NCI-H69 (cell line): ENCODE measurements at places on chromosomes 12 and 14.

GRCh38 chr12:32139064-32139421 is 32.4 kb downstream of the BICD1 start:
- DNase-seq, result peak; percentile 87

GRCh38 chr14:62066304-62066703 is 304.1 kb downstream of the SNAPC1 start:
- no peak for DNase-seq

GRCh38 chr14:26873362-26873960 is 275.6 kb upstream of the NOVA1 start:
- DNase-seq, result no peak

DNA sequence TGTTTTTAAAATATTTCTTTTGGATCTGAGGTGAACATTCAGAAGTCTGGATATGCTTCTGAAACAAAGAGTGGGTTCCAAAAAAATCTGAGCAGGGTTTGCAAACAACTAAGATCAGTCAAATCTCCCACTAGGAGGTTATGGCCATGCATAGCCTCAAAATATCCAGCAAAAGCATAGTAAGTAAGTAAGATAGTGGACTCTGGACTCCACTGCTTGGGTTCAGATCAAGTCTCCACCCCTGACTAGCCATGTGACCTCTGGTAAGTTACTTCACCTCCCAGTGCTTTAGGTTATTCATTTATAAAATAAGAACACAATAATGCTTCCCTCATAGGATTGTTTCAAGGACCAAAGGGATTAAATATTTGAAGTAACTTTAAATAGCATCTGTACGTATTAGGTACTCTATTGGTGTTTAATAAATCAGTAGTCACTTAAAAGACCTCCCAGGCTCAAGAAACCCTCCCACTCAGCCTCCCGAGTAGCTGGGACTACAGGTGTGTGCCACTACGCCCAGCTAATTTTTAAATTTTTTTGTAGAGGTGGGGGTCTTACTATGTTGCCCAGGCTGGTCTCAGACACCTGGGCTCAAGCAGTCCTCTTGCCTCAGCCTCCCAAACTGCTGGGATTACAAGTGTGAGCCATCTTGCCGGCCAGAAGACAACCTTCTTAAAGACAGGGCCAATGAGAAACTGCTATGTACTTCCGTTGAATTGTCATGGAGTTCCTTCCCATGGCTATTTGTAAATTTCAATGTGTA is 95.7 kb upstream of the SOX5 start:
- DNase-seq, result no peak

DNA sequence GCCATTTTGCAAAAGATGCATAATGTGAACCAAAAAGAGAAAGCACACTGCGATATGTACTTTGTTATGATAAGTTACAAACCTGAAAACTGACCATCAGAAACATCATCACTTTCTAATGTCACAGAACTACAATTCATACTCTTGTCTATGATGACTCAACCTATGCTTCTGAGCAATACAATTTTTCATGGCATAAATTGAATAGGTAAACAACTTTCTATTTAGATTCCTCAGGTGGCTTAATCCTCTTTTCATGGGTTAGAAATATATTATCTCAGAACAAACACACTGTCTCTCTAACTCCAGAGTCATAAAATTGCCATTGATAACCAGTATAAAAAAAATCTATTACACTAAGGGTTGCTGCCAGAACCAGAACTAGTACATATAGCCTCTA is 1715.0 kb upstream of the FLRT2 start:
- peak; percentile 63 for DNase-seq

- no peak for DNase-seq
Observed at GRCh38 chr12:132095520-132096409, 48.4 kb downstream of the DDX51 start.

DNA sequence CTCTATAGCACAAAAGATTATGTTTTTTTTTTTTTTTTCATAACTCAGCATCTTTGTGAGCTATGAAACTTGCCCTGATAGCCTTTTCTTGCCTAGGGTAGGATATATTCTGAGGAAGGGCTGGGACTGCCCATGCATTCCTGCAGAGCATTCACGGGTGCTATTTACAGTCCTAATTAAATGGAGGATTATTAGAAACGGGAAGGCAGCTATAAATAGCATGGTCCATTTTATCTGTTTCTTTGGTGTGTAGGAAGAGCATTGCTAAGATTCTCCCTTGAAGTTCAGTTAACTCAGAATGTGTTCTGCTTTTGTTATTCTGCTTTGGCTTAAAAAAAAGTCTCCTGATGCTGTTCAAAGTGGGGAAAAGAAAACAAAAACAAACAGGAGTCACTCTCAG is 630.9 kb downstream of the DIO2 start:
- no peak for DNase-seq

DNA sequence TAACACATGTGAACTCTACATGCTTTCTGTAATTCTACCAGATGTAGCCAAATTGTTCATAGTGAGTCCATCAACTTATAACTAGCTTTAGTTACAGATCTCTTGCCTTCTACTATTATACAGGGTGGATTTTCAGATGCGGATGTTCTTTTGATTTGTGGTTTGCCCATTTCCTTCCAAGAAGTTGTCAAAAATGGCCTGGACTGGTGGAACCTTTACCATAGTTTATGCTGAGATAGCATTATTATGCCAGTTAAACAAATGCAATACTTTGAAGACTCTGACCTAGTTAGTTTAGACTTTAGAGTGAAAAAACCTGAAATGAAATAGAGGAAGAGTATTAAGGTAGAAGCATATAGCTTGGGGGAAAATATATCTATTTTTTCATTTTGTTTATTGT is 27.4 kb upstream of the CFL2 start:
- no peak for DNase-seq

DNA sequence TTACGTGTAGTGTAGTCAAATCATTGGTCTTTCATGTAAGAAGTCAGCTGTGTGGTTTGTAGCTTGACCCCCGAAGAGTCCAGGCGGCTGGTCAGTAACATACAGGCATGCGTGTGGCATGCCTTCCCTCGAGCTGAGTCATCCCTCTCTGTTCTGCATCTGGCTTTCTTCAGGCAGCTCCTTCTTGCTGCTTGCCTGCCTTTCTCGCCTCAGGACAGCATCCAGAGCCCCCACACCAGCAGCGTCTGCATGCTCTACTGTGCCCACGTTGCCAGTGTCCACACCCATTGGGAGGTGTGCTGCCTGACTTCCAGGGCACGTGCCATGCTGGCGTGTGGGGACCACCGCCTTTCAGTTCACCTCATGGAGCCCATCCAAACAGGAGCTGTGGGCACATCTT is 96.8 kb downstream of the EP400 start:
- no peak for DNase-seq

- DNase-seq, result no peak
Observed at GRCh38 chr12:65419284-65420072, 141.0 kb downstream of the MSRB3 start.

DNA sequence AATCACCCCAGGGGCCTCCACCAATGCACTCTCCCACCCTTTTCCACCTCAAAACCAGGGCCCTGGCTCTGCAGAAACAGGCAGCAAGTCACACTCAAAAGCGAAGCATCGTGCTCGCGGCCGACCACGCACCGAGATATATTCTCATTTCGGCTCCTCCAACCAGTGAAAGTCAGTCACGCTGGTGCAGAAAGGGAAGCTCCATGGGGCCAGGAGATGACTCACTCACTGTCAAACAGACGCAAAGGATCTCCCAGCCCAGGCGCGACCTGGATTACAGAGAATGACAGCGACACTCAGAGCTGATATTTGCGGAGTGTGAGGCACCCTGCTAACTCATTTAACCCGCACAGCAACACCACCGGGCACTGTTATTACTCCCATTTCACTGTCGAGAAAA is 173.6 kb downstream of the CALM1 start:
- DNase-seq, result no peak
